ENCODE measurements at places on chromosomes 12 and 14. TPM values are rescaled to one million over a fixed set of nuclear protein-coding genes. Genes with fewer than 3 reads are reported as not detected.

SMOC1 gene
- total RNA-seq = 0.45 TPM

SLC8A3 gene
- 0.12 TPM for total RNA-seq

HOTAIR gene
- not detected for total RNA-seq

LRRIQ1 gene
- total RNA-seq = not detected

RASAL1 gene
- not detected for total RNA-seq

TMEM132C gene
- 1.0 TPM for total RNA-seq

NGDN gene
- total RNA-seq = 18.6 TPM

KRT73 gene
- total RNA-seq = not detected

All from left ventricle myocardium superior (tissue), 1 donor.